ENCODE measurements at places on chromosomes 7 and 10. TPM values are rescaled to one million over a fixed set of nuclear protein-coding genes. Genes with fewer than 3 reads are reported as not detected.
A peak's percentile ranks its signal among the peaks of the same experiment; 100 is the strongest.

DNA sequence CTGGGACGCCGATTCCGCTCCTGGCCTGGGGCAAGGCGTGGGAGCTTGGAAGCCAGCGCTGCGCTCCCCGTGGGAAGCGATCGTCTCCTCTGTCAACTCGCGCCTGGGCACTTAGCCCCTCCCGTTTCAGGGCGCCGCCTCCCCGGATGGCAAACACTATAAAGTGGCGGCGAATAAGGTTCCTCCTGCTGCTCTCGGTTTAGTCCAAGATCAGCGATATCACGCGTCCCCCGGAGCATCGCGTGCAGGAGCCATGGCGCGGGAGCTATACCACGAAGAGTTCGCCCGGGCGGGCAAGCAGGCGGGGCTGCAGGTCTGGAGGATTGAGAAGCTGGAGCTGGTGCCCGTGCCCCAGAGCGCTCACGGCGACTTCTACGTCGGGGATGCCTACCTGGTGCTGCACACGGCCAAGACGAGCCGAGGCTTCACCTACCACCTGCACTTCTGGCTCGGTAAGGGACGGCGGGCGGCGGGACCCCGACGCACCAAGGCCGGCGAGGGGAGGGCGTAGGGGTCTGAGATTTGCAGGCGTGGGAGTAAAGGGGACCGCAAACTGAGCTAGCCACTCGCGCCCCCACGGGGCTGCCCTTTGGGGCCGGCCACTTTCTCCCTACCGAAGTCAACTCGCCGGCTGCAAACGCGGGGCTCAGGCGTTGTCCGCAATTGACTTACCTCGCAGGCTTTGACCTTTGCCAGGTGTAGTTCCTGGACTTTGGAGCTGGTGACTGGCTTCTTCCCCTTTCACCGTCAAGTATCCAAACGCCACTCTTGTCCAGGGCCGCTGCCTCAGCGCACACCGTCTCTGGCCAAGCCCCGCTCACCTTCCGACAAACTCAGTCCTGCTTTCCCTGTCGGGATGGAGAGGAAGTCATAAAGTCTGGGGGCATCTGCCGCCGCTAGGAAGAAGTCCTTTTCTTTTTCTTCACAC, at the start of gene SCIN:
SCIN (plus strand) TSS at position 187 of the 928 bp plus-strand sequence; CDS start at position 254, 67 bp downstream.
- no peak for DNase-seq

- DNase-seq = no peak
Observed at GRCh38 chr7:51973939-51974338, 657.3 kb upstream of the COBL start.

DNA sequence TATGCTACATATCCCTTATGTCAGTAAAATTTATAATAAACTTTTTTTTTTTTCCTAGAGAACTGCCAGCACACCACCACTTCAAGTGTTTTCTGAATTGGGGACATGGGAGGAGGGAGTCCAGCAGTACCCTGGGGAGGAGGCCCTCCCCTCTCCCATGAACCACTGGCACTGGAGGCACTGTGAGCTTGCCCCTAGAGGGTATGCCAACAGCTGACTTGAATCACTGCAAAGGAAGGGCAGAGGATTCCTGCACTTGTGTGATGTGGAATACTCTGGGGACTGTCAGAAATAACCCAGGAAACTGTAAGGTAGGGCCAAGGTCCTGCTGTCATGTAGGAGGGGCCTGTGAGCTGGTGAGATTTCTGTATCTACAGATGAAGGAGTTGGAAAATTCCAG, 8.5 kb upstream of the ARMS2 start:
- DNase-seq = no peak

DNA sequence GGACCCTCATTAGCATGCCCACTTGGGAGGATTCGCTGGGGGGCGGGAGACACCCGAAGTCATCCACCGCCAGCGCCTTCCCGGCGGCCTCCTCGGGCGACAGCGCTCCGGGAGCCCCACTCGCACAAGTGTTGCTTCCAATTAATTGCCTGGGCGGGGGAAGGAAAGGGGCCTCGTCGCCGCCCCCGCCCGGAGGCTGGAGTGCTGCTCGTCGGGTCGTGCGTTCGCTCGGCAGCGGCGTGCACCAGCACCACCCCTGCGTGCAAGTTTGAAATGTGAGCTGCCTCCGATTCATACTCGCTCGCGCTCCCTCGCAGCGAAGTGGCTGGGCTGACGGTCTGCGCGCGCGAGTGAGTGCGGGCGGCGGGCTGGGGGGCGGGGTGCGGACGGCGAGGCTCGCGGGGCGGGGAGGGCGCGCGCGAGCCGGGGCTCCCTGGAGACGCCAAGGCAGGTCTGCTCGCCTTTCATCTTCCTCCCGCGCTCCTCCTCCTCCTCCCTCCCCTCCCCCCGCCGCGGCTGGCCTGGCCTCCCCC, 104.6 kb upstream of the PPIF start:
- peak; percentile 78 for DNase-seq

DNA sequence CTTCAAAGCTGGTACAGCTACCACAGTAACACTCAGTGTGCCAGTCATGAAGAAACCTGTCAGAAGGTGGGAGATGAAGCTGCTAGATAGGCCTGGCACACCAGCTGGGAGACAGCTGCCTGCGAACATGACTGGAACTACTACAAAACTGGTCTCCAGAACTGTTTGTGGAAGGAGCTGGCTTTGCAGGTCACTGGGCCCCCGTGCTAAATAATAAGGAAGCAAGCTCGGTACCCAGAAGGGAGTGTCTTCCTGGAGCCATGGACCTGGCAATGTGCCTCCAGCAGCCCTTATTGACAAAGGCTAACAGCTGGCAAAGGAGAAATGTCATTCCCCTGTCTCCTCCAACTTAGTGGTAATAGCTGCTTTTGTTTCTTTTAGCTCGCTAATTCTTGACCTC, 1217.6 kb upstream of the LRRN3 start:
- no peak for DNase-seq

GRCh38 chr7:69465262-69465661, 133.0 kb upstream of the AUTS2 start:
- DNase-seq = no peak

GRCh38 chr10:7261351-7261750, 149.5 kb downstream of the SFMBT2 start:
- no peak for DNase-seq

The MYO3A gene
- total RNA-seq = not detected

DNA sequence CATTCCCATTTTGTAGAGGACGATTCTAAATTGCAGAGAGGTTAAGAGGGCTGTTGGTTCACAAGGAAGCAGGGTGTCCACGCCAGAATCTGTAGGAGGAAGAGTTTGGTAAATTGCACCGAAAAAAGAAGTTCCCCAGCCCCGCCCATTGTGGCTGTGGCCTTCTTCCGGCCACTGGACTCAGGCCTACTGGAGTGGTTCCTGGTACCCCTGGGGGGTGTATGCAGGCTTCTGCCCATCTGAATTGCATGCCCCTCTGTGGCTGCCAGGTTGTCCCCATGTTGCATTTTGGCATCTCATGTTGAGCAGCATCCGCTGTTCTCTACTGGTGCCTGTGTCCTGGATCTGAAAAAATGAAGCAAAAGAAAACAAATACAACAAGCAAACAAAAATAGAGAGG, 234.2 kb downstream of the WDR11 start:
- no peak for DNase-seq

The ADARB2 gene
- not detected for total RNA-seq

DNA sequence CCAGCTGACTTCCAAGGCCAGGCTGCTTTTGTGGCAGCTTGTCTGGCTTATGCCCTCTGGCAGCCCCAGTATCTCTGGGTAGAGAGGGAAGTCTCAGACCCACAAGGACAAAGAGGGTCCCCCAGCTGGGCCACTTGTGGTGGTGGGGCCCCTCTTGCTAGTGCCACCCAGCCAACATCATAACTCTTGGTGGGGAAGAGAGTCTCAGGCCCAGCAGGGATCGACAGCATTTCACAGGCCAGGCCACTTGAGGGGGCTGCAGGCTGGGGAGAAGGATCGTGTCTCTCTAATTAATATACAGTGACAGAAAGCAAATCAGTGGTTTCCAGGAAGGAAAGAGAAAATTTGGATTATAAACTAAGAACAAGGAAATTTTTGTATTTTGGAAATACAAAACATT, 76.0 kb downstream of the TYW1B start:
- no peak for DNase-seq

The NME8 gene
- total RNA-seq = not detected

DNA sequence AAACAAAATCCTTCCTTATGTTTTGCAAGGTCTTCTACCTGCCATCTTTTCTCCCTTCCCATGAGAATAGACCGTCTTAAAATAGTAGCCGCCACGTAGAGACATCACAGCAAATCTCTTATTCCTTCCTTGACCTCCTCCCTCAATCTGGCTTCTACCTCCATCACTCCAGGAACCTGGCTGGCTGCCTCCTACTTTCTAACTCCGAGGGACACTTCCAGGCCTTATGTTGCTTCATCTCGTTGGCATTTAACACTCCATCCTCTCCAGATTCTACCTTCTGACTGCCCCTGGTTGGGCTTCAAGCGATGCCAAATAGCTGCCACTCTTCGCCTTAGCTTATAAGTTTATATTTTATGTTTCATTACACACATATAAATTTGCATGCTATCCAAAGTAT, 26.4 kb upstream of the CALN1 start:
- DNase-seq = no peak

- peak; percentile 23 for DNase-seq
Observed at GRCh38 chr7:5234852-5235831, 45.1 kb downstream of the WIPI2 start.

The CAV2 gene
- total RNA-seq = not detected

The OPN4 gene
- total RNA-seq = not detected

GRCh38 chr7:47982610-47983009, 3.2 kb upstream of the HUS1 start:
- DNase-seq = no peak

- no peak for DNase-seq
Observed at GRCh38 chr7:32200646-32201045, 130.4 kb upstream of the PDE1C start.

- DNase-seq = peak; percentile 2
Observed at GRCh38 chr7:108077709-108078108, 52.5 kb downstream of the LAMB4 start.

GRCh38 chr7:43876241-43876640, 6.9 kb upstream of the MRPS24 start:
- DNase-seq = peak; percentile 56

DNA sequence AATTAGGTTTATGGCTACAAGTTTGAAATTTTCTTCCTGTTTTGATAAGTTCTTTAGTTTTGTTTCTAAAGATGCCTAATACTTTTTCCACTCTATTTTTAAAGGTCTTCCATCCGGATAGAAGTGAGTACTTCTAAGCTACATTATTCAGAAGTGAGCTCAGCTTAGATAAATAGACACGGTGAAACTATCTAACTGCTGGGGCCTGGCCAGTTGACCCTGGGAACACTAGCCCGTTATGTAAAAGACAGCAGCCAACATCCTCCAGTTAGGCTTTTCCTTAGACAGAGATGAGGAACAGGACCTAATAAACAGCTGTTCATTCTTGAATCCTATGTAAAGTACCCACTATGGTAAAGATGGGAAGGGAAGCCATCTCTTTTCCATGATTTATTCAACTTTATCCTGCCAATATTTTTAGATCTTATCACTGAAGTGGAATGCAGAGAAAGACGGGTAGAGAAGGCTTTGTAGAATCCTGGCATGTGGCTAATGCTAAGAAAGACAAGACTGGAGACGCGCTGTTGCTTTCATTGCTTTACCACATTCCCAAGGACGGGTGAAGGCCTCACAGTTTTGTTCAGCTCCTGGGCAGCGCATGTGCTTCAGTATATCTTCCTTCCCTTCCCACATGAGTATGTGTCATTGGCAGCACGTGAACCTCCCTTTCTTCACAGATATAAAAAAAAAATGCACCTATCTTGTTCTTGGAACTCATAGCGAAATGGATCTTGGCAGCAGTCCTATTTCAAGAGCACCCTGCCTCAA, 340.0 kb upstream of the MEOX2 start:
- no peak for DNase-seq

GRCh38 chr7:113176836-113177235, 58.5 kb upstream of the SMIM30 start:
- DNase-seq = no peak

DNA sequence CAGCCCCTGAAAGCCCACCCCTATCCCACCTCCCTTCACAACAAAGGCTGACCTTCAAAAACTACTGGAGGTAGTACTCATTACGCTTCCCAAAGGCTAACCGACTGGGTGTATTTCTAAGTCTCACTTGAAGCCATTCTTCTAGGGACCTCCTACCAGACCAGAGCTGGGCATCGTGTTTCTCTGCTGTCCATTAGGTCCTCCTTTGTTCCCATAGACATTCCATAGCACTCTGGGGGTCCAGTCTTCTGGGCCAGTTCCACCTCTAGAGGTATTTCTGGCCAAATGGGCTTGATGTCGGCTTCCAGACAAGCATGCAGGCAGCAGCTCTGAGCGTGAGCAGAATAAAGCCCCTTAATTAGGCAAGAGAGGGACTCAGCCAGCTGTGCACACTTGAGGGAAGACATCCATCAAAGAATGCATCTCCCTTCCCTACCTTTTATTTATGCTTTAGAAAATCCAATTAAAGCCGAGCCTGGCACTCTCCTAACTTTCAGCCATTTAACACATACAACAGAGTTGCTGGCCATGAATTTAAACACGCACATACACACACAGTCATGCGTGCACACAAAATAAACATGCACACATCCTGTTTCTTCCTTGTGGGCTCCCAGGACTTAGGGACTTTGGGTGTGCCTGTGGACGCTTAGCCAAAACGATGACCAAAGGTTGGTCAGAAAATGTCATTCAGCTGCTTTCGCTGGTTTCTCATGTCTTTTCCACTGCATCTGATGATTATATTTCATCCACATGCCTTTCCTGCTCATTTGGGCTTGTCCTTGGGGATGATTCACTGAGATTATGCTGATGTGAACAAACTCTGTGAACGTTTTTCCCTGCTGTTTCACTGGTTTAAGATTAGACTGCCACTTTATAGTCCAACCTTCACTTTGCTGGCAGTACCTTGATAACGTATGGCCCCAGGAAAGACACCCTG, 362.0 kb upstream of the NFE2L3 start:
- no peak for DNase-seq

DNA sequence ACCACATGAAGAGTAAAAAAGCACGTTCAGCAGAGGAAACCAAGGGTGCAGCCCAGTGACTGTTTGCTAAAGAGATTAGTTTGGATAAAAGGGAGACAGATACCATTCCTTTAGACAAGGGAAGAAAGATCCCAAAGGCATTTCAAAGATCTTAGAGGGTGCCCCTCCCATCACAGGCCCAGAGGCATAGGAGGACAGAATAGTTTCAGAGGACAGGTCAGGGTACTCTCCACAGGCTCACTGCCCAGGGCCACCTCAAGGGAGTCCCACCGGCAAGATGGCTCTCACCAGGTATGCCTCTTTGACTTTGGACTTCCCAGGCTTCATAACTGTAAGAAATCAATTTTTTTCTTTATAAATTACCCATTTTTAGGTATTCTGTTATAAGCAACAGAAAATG, 4.7 kb upstream of the TCTN3 start:
- DNase-seq = no peak

The MOGAT3 gene
- total RNA-seq = not detected

DNA sequence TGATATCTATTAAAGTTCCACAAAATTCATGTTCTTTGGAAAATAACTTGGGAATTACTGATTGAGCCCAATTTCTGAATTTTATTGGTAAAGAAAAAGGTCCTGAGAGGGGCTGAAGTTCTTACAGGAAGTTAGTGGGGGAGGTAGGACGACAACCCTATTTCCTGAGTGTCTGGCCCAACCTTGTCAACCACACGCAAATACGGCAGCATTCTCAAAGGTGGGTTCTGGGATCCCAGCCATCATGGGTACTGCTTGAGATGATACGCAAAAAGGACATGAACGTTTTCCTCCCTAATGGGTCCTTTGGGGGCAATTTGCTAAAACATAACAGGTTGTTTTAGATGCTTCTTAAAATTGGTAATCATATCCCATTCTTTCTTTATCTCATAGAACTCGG, 2.7 kb upstream of the PDCD4 start:
- DNase-seq = peak; percentile 78

- DNase-seq = peak; percentile 77
Observed at GRCh38 chr10:133274751-133275683, 1.7 kb downstream of the ADAM8 start.

All from OCI-LY7 (cell line).